Aorta (tissue), 5 donors: ENCODE measurements at places on chromosomes 1 and 21. TPM values are rescaled to one million over a fixed set of nuclear protein-coding genes. Genes with fewer than 3 reads are reported as not detected.

GRCh38 chr21:28959367-28960099 lies 33.1 kb downstream of the LTN1 start:
- no peak overlapping the region for H3K27ac ChIP-seq
- H3K4me3 ChIP-seq, result no peak overlapping the region
- peaks cover 2% of the 10 kb centered on the region for H3K36me3 ChIP-seq
- no peak for DNase-seq
- no peaks in the 10 kb centered on the region for H3K27me3 ChIP-seq
- no peaks in the 10 kb centered on the region for H3K4me1 ChIP-seq

DNA sequence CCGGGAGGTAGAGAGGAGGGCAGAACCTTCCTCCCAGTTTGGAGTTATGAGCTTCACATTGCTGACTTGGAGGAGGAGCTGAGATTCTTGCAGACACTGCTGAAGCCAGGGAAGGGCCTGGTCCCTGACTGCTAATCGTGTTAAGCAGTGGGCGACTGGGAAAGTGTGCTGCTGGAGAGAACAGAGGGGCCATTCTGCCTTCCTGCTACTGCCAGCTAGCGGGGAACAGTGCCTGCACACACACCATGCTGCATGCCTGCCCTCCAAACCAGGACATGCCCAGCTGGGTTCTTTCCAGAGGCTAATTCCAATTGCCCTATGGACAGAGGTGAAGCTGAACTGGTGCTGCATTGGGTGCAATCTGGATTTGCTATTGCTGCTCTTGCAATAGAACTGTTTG lies 281.4 kb downstream of the AJAP1 start:
- no peak for DNase-seq
- H3K36me3 ChIP-seq, result no peaks in the 10 kb centered on the region
- no peak overlapping the region for H3K27ac ChIP-seq
- H3K27me3 ChIP-seq, result no peaks in the 10 kb centered on the region
- no peak overlapping the region for H3K4me3 ChIP-seq
- no peaks in the 10 kb centered on the region for H3K4me1 ChIP-seq

GRCh38 chr1:115283681-115284146 lies 54.3 kb downstream of the NGF start:
- peak; percentile 51 for DNase-seq
- H3K27me3 ChIP-seq, result no peaks in the 10 kb centered on the region
- H3K4me3 ChIP-seq, result no peak overlapping the region
- H3K36me3 ChIP-seq, result no peaks in the 10 kb centered on the region
- H3K4me1 ChIP-seq, result no peaks in the 10 kb centered on the region
- H3K27ac ChIP-seq, result peak overlapping the region; percentile 50

DNA sequence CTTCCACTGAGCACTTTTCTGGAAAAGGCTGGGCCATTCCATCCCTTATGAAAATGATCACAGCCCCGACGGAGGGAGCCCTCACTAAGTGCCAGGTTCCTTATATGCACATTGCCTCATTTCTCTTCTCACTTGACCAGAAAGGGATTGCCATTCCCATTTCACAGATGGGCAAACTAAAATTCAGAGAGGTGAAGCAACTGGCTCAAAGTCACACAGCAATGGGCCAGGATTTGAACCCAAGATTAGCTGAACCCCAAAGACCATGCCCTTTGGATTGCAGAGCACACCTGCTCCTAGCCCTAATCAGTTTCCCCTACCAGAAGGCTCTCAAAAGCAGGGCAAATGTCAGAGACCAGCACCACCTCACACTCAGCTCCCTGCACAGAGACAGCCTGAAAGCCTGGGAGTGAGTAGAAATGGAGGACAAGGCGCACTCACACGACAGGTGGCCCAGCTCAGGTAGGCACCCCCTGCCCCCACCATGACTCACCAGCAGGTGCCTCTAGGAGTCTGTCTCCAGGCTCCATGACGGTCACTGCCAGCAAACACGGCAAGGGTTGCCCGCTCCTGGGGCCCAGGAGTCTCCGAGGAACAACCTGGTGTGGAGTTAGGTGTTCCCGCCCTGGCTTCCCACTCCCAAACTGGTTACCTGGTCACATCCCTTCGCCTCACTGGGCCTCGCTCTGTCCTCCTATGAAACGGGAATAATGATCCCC lies 21.7 kb downstream of the SDC3 start:
- no peak for DNase-seq
- no peak overlapping the region for H3K4me3 ChIP-seq
- no peaks in the 10 kb centered on the region for H3K36me3 ChIP-seq
- H3K4me1 ChIP-seq, result peaks cover 2% of the 10 kb centered on the region
- peak overlapping the region; percentile 29 for H3K27ac ChIP-seq

- no peak overlapping the region for H3K27ac ChIP-seq
- H3K36me3 ChIP-seq, result no peaks in the 10 kb centered on the region
- H3K4me3 ChIP-seq, result no peak overlapping the region
- H3K4me1 ChIP-seq, result no peaks in the 10 kb centered on the region
- no peak for DNase-seq
Observed at GRCh38 chr1:200311256-200311655, 98.6 kb downstream of the ZNF281 start.

DNA sequence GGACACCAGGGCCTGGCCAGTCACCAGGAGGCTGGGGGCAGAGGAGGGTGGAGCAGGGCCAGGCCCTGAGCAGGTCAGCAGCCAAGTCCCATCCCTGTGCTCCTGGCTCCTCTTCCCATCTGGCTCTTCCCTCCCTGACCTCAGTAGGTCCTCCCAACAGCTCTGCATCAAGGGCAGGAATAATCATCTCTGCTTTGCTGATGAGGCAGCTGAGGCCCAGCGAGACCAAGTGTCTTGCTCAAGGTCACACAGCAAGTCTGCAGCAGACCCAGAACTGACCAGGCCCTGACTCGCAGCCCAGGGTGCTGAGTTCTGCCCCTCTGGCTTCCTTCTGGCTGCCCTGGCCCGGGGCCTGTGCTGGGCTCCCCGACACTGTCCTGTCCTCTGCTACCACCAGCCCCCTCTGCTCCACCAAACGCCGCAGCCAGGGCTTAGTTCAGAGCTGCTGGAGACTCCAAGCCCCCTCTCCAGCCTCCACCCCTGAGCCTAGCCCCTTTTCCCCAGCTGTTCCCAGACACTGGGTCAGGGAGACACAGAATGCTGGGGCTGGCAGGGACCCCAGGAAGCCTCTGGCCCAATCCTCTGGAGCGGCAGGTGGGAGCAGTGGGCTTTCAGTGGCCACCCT lies 224.9 kb downstream of the PTPRU start:
- no peak overlapping the region for H3K4me3 ChIP-seq
- no peaks in the 10 kb centered on the region for H3K36me3 ChIP-seq
- H3K27me3 ChIP-seq, result no peaks in the 10 kb centered on the region
- no peaks in the 10 kb centered on the region for H3K4me1 ChIP-seq

- H3K27ac ChIP-seq, result no peak overlapping the region
- no peak overlapping the region for H3K4me3 ChIP-seq
- H3K27me3 ChIP-seq, result no peaks in the 10 kb centered on the region
- no peaks in the 10 kb centered on the region for H3K36me3 ChIP-seq
- DNase-seq, result no peak
Observed at GRCh38 chr1:103942029-103942428, 192.3 kb downstream of the AMY1C start.

- H3K27ac ChIP-seq, result no peak overlapping the region
- DNase-seq, result no peak
- no peaks in the 10 kb centered on the region for H3K4me1 ChIP-seq
- no peaks in the 10 kb centered on the region for H3K27me3 ChIP-seq
- H3K36me3 ChIP-seq, result no peaks in the 10 kb centered on the region
Observed at GRCh38 chr1:218341325-218341724, 3.8 kb upstream of the TGFB2 start.

DNA sequence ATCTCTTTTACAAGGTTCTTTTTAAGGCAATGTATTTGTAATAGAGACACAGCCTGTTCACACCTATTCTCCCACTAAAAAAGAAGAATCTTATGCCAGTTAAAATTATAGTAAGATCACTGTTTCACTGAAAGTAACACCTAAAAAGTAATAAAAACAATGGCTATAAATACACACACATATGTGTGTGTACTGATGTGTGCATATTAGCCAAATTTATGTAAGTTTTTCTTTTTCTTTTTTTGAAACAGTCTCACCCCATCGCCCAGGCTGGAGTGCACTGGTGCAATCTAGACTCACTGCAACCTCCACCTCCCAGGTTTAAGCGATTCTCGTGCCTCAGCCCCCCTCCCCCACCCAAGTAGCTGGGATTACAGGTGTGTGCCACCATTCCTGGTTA lies 56.8 kb upstream of the SLC30A10 start:
- peaks cover 6% of the 10 kb centered on the region for H3K36me3 ChIP-seq
- no peak overlapping the region for H3K4me3 ChIP-seq
- H3K27ac ChIP-seq, result no peak overlapping the region
- no peaks in the 10 kb centered on the region for H3K27me3 ChIP-seq

DNA sequence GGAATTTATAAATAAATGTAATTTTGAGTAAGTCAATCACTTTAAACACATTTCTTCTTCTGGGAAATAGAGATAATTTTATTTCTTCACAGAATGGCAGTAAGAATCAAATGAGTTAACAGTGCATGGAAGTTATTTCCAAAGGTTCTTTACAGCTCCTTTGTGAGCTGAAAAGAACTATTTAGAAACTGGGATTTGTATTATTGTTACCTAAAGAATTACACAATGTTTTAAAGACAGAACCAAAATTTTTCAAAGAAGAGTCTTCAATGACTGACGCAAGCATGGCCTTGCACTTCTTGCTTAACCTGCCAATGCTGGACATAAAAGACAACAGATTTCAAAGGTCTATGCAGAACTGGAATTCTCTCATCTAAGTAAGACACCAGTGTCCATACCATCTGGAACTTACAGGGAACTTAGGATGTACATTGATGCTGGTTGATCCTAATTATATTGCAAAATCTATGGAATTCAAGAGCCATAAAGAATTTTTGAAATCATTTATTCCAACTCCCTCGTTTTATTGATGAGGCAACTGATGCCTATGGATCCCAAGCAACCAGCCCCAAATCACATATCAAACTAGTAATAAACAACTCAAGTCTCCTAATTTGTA lies 2.7 kb downstream of the COLGALT2 start:
- no peaks in the 10 kb centered on the region for H3K27me3 ChIP-seq
- H3K4me1 ChIP-seq, result no peaks in the 10 kb centered on the region
- H3K27ac ChIP-seq, result no peak overlapping the region
- H3K36me3 ChIP-seq, result no peaks in the 10 kb centered on the region

- no peaks in the 10 kb centered on the region for H3K27me3 ChIP-seq
- H3K4me3 ChIP-seq, result no peak overlapping the region
- no peak for DNase-seq
- H3K4me1 ChIP-seq, result no peaks in the 10 kb centered on the region
Observed at GRCh38 chr1:236027104-236027503, 37.8 kb downstream of the NID1 start.

- DNase-seq, result no peak
- H3K4me1 ChIP-seq, result no peaks in the 10 kb centered on the region
- H3K4me3 ChIP-seq, result no peak overlapping the region
- no peak overlapping the region for H3K27ac ChIP-seq
- no peaks in the 10 kb centered on the region for H3K27me3 ChIP-seq
Observed at GRCh38 chr21:39326607-39327307, 13.3 kb upstream of the BRWD1 start.

GRCh38 chr1:53048960-53049573 lies 12.9 kb upstream of the PODN start:
- H3K27ac ChIP-seq, result peak overlapping the region; percentile 40
- H3K4me1 ChIP-seq, result peaks cover 7% of the 10 kb centered on the region
- H3K36me3 ChIP-seq, result peaks cover 2% of the 10 kb centered on the region
- H3K27me3 ChIP-seq, result no peaks in the 10 kb centered on the region
- no peak overlapping the region for H3K4me3 ChIP-seq

DNA sequence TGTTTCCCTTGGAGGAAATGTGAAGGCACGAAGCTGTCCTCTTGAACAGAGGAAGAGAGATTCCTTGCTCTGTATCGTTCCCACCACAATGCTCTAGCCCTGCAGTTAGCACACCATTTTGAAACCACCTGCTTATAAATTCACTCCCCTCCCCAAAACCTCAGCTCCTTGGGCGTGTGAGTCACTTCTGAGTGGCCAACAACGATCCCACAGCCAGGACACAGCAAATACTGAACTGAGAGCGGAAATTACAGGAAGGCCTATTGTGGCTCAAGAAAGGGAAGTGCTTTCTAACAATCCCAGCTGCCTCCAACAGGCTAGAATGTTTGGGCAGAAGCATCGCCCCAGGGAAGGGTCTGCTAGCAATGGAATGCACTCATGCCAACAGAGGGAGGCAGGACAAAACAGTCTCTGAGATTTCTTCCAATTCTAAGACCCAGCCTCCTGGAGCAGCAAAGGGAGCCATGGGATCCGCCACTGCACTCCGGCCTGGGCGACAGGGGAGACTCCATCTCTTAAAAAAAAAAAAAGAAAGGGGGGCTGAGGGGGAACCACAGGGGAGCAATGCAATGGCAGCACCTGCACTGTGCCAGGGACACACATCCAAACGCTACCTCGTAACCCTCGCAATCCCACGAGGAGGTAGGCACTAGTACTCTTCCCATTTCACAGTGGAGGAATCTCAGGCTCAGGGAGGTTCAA lies 1.9 kb downstream of the TMEM53 start:
- DNase-seq, result no peak
- H3K36me3 ChIP-seq, result no peaks in the 10 kb centered on the region
- H3K4me1 ChIP-seq, result peaks cover 4% of the 10 kb centered on the region
- H3K4me3 ChIP-seq, result no peak overlapping the region

GRCh38 chr1:156143765-156144489 lies 9.5 kb upstream of the SEMA4A start:
- no peaks in the 10 kb centered on the region for H3K36me3 ChIP-seq
- no peak for DNase-seq
- no peaks in the 10 kb centered on the region for H3K27me3 ChIP-seq
- H3K4me1 ChIP-seq, result no peaks in the 10 kb centered on the region
- H3K4me3 ChIP-seq, result no peak overlapping the region

Gene LENEP
- total RNA-seq, result not detected

Gene NBPF14
- total RNA-seq, result 60.4 TPM

Gene VASH2
- total RNA-seq, result 0.29 TPM

Gene TFB2M
- 5.6 TPM for total RNA-seq

Gene EDARADD
- total RNA-seq, result 0.27 TPM

Gene RIPPLY3
- not detected for total RNA-seq

Gene KRTAP19-3
- not detected for total RNA-seq

Gene ITGB2
- total RNA-seq, result 65.5 TPM

Gene KRTAP13-2
- not detected for total RNA-seq
